Sigmoid colon (tissue), 7 donors: ENCODE measurements at places on chromosomes 13 and 19. TPM values are rescaled to one million over a fixed set of nuclear protein-coding genes. Genes with fewer than 3 reads are reported as not detected.

DNA sequence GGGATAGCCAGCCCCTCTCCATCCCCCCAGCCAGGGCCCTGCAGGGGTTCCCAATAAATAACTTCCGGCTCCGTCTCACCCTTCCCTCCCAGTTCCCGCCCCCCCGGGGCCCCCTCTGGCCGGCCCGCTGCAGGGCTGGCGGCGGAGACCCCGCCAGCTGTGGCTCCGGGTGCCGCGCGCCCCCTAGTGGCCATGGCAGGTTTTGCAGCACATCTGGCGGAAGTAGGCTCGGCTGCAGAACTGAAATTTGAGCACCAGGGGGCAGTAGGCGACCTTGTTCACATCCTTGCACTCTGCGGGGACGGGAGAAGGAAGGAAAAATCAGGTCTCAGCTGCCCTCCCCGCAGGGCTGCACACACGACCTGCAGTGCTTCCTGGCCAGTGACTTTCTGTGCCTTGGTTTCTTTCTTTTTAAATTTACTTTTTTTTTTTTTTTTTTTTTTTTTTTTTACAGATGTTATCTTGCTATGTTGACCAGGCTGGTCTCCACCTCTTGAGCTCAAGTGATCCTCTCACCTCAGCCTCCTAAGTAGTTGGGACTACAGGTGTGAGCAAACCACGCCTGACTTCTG is 3.6 kb upstream of the MYO1F start:
- H3K27me3 ChIP-seq = peaks cover 4% of the 10 kb centered on the region
- H3K27ac ChIP-seq = no peak overlapping the region
- DNase-seq = peak; percentile 88
- peaks cover 26% of the 10 kb centered on the region for H3K36me3 ChIP-seq
- no peak overlapping the region for H3K4me3 ChIP-seq

DNA sequence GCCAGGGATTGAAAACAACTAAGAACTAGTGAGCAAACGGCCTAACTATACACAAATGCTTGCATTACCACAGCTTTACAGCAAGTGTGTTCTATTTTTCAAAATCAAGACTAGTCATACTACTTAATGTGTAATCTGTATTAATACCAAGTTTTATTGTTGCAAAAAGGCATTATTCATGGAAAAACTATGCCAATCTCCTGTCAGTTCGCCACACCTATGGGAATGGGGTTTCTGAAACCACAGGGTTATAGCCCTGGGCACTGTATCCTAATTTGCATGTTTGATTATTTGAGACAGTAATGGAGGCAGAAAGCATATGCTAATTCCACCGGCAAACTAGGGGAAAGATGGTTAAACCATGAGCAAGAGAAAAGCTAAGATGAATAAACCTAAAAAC is 14.3 kb downstream of the GAS6 start:
- H3K4me3 ChIP-seq = no peak overlapping the region
- H3K27ac ChIP-seq = no peak overlapping the region
- peaks cover 32% of the 10 kb centered on the region for H3K4me1 ChIP-seq
- peaks cover 13% of the 10 kb centered on the region for H3K36me3 ChIP-seq
- no peak for DNase-seq
- H3K27me3 ChIP-seq = no peaks in the 10 kb centered on the region

GRCh38 chr13:65999411-65999810 is 1230.7 kb downstream of the PCDH9 start:
- H3K36me3 ChIP-seq = no peaks in the 10 kb centered on the region
- no peak overlapping the region for H3K4me3 ChIP-seq
- no peaks in the 10 kb centered on the region for H3K4me1 ChIP-seq
- DNase-seq = no peak
- no peaks in the 10 kb centered on the region for H3K27me3 ChIP-seq

GRCh38 chr13:95050800-95051615 is 250.2 kb downstream of the ABCC4 start:
- DNase-seq = no peak
- H3K36me3 ChIP-seq = no peaks in the 10 kb centered on the region
- H3K4me3 ChIP-seq = no peak overlapping the region
- no peak overlapping the region for H3K27ac ChIP-seq
- H3K4me1 ChIP-seq = no peaks in the 10 kb centered on the region
- H3K27me3 ChIP-seq = no peaks in the 10 kb centered on the region

- no peak overlapping the region for H3K4me3 ChIP-seq
- H3K27me3 ChIP-seq = peaks cover 17% of the 10 kb centered on the region
- no peak overlapping the region for H3K27ac ChIP-seq
- no peaks in the 10 kb centered on the region for H3K36me3 ChIP-seq
These were observed 467.2 kb downstream of the ITGBL1 start for GRCh38 chr13:101919541-101920181.

DNA sequence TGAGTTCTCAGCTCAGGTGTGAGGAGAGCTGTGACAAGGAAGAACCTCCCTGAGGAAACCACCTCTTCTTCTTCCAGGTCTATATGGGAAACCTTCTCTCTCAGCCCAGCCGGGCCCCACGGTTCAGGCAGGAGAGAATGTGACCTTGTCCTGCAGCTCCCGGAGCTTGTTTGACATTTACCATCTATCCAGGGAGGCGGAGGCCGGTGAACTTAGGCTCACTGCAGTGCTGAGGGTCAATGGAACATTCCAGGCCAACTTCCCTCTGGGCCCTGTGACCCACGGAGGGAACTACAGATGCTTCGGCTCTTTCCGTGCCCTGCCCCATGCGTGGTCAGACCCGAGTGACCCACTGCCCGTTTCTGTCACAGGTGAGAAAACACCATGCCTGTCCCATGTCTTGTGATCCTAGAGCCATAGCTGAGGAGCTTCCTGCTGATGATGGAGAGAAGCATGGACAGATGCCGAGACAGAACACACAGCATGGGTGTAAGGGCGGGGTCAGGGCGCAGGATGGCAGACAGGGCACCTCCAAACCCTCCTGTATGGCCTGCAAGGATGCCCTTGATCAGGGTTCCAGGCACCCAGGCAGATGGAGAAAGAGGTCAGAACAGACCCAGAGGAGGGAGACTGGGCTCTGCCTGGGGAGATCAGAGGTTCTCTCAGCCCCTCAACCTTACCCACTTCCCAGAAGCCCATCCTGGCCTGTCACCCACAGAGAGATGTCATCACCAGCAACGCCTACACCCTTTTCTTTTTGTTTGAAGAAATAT is 5.4 kb downstream of the KIR3DL3 start:
- no peak overlapping the region for H3K27ac ChIP-seq
- H3K4me1 ChIP-seq = no peaks in the 10 kb centered on the region
- no peak overlapping the region for H3K4me3 ChIP-seq
- DNase-seq = no peak
- no peaks in the 10 kb centered on the region for H3K27me3 ChIP-seq

Gene PLK5
- not detected for total RNA-seq

Gene C19orf85
- total RNA-seq = not detected

Gene LYPD3
- not detected for total RNA-seq

Gene TTC9B
- not detected for total RNA-seq
